ENCODE measurements at places on chromosomes 7 and 10.

DNA sequence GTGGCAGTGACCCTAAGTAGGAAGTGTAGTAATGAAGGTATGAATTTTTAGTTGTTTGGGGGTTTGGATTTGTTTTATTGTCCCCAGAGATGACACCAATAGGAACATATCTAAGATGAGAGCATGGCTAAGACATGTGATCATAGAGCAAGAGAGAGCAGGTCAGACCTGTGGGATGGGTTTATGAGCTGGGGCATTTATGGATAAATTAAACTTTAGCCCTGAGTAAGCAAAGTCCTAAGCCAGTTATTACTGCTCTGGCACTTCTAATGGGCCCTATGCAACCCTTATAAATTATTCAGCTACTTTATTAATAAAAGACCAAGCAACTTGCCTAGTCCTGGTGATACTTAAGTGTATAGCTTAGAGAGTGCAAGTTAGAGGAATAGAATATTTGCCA, 85.1 kb downstream of the LRRC4 start:
- DNase-seq = no peak

DNA sequence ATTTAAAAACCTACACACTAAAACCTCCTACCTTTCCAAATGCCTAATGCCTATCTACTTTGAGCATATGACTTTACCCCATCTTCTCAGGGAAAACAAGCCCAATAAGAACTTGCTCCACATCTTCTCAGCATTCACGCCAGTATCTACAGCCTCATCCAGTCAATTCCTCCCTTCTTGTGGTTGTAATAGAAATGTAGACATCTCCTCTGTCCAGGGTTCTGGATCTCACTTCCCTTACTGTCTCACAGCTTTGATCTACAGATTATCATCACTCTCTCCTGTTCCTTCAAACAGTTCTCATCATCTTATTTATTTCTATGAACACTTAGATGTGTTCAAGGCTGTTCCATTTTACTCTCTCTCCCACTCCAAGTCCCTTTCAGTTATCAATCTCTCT, 70.4 kb upstream of the NOBOX start:
- no peak for DNase-seq

- DNase-seq = peak; percentile 62
Observed at GRCh38 chr10:128064108-128064969, 61.9 kb downstream of the MKI67 start.

DNA sequence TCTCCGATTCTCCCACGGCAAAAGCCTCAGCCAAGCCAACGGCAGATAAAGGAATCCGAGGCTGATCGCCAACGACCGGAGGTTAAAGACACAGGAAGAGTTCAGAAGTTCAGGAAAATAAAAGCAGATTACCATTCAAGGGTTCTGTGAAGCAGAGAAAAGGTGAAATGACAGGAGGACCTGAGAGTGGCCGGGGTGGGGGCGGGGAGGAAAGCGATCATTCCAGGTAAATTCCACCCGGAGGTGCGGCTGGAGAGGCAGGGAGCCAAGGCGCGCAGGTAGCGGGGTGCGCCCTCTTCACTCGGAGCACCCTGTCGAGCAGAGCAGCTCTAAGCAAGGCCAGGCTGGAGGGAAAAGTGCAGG, 35.3 kb upstream of the SEPHS1 start:
- no peak for DNase-seq

DNA sequence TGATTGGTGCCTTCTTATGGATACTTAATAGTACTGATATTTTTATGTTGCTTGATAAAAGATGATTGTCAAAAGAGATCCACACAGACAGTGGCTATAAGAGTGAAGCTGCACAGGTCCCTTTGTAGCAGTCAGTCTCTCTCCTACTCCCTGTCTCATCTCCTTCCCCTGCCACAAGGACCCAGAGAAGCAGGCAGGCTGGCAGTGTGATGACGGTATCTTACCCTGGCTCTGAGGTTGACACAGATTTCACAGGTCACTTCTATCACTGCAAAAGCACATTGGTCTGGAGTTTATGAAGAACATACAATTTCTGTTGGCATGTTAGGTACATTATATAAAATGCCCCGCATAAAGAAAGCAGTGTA, 64.4 kb upstream of the AHR start:
- no peak for DNase-seq

DNA sequence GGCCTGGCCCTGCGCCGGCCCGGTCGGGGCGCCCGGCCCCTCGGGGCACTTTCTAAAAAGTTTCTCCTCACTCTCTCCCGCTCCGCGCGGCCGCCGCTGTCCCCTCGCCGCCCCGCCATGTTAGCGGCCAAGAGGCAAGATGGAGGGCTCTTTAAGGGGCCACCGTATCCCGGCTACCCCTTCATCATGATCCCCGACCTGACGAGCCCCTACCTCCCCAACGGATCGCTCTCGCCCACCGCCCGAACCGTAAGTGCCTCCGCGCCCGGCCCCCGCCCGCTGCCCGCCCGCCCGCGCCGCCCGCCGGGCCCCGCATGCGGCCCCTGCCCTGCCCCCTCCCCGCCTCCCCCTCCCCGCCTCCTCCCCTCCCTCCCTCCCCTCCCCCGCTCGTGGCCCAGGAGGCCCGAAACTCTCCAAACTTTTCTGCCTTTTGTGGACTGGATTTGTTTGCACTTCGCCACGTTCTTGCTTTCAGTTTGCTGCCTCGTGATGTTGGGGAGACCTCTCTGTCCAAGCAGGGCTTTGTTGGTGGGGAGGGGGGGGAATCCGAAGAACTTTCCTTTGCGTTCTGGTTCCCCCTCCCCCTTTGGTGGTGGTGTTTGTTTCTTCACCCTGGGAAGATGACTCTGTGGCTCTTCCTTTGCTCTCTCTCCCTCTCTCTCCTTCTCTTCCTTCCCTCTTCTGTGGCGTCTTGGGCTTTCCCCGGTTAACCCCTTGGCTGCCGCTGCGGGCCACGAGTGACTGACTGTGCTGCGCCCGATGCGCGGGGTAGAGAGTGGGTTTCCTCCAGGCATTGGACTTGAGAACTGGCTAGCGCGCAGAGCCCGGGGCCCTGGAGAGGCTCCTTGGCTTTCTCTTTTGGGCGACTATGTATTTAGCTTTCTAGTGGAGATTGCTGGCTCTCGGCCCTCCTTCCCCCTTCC, 1.6 kb downstream of the TCF7L2 start:
- DNase-seq = peak; percentile 16

GRCh38 chr10:14299556-14299955, 31.2 kb downstream of the FRMD4A start:
- no peak for DNase-seq

DNA sequence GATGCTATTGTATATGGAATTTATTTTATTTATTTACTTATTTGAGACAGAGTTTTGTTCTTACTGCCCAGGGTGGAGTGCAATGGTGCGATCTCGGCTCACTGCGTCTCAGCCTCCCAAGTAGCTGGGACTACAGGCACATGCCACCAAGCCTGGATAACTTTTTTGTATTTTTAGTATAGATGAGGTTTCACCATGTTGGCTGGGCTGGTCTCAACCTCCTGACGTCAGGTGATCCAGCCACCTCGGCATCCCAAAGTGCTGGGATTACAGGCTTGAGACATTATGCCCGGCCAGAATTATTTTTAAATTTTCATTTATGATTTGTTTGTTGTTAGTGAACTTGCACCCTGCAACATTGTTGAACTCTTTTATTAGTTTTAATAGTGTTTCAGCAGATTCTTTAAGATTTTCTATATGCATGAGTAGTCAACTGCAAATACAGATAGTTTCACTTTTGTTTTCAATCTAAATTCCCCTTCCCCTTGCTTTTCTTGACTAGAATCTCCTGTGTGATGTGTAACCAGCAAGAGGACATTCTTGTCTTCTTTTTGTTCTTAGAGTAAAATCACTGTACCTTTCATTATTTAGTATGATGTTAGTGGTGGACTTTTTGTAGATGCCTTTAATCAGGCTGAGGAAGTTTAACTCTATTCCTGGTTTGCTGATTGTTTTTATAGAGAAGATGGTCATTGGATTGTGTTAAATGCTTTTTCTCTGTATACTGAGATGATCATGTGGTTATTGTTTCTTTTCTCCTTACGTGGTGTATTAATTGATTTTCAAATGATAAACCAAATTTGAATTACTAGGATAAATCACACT, 27.8 kb downstream of the ZNF33A start:
- no peak for DNase-seq

DNA sequence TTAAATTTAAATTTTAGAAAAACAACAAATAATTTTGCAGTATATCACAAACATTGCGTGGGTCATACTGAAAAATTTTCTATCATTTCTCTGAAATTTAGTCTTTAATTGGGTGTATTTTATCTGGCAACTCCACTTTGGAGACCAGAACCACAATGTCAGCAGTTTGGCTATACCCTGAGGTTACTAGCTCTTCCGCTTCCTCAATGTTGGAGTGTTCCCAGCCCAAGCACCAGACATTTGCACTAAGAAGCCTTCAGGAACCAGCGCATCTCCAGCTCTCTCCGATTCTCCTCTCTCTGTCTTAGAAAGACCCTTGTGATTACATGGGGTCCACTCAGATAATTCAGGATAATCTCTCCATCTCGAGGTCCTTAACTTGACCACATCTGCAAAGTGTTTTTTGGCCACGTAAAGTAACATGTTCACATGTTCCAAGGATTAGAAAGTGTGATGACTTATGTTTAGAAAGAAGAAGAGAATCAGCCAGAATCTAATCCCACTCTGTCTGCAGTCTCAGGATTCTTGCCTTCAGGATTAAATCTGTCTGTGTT, 43.1 kb upstream of the ADRB1 start:
- no peak for DNase-seq

- no peak for DNase-seq
Observed at GRCh38 chr7:8699875-8700624, 266.6 kb downstream of the NXPH1 start.

- no peak for DNase-seq
Observed at GRCh38 chr7:38051786-38052185, 126.3 kb upstream of the STARD3NL start.

GRCh38 chr7:139896831-139897230, 67.8 kb downstream of the TBXAS1 start:
- DNase-seq = no peak

- DNase-seq = no peak
Observed at GRCh38 chr7:102097601-102098161, 189.0 kb upstream of the SH2B2 start.

DNA sequence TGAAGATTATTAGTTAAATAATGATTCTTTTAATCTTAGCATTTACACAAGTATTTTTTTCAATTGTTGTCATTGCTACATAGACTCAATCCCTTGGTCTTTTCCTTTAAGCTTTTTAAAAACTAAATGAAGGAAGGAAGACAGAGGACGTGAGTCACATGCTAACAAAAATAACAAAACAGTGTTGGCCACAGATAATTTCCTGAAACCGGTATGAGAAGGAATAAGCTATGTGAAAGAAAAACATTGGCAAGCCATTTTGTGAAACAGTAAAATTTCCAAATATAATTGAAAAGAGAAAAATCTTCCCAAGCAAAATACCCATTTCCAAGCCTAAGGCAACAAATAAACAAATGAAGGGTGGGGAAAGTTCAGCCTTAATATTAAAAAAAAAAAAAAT, 223.0 kb downstream of the AHR start:
- no peak for DNase-seq

GRCh38 chr7:144027974-144028373, 20.8 kb upstream of the OR2A5 start:
- DNase-seq = no peak

- no peak for DNase-seq
Observed at GRCh38 chr10:88762906-88763305, 3.1 kb downstream of the LIPN start.

DNA sequence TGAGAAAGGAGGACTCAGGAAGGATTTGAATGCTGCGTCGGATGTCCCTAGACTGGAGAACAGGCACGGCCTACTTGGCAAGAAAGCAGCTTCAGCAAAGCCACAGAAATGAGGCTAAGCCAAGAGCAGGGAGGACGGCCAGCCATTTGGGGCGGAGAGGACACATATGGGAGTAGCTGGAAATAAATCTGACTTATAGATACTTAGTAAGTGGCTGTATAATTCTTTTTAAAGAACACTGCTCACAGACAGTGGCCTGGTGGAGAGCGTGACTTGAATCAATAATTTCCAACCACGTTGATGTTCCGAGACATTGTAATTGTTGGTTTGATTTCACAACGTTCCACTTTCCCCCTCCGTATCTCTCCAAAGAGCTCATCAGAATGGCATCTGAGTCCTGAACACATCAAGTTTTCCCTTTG, 67.7 kb upstream of the JCAD start:
- DNase-seq = no peak

DNA sequence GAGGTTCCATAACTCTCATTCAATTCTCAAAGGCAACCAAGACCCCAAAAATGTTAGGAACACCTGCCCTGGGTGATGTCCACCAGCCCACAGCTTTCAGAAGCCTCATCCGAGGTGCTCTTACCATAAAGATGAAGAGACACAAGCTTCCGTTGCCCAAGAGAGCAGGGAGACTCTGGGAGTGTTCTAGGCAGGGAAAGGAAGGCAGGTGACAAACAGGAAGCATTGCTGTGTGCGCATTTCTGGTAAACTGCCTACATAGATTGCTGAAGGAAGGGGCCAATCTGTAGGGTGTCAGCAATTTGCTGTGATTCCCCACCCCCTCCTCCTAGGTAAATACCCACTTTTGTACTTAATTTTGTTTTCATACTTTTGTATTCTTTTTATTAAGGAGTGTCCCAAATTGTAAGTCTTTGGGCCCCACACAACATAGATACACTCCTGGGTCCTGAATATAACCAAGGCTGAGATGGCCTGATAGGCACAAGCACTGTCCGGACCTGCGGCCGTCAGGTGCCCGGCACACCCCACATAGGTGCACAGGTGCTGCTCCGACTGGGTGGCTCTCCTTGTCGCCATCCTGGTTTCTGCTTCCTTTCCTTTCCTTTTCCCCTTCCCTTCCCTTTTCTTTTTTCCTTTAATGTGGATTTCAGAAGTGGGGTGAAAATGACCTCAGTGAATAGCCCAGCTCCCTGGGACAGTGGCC, 51.4 kb upstream of the SMNDC1 start:
- no peak for DNase-seq

- DNase-seq = peak; percentile 34
Observed at GRCh38 chr7:116671681-116672595, at the start of gene MET. TSS of gene MET (plus strand) at chr7:116672196. CDS start at chr7:116699085, 26,889 bp downstream.

- DNase-seq = no peak
Observed at GRCh38 chr10:45325116-45325515, 9.7 kb upstream of the OR13A1 start.

- DNase-seq = no peak
Observed at GRCh38 chr7:22722536-22723180, 4.3 kb upstream of the IL6 start.

GRCh38 chr10:21705828-21706176, 171.8 kb downstream of the MLLT10 start:
- DNase-seq = no peak

DNA sequence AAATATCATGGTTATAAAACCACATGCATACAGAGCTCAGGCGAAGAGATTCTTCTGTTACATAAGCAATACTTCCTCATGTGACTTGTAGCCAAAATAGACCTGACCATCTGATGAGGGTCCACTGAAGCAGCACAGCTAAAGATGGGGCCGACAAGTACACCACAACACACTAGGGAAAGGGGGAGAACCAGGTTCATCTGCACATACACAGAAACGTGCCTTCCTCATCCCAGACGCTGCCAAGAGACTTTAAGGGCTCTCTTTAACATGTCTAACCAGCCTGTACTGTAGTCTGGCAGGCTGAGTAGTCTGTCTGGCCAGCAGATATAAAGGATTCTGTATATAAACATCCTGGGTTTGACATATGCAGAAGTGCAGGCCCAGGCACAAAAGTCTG, 30.3 kb downstream of the ERCC6 start:
- DNase-seq = no peak

Data from stimulated activated CD8-positive, alpha-beta memory T cell treated with anti-CD3 and anti-CD28 coated beads, Interleukin-2, amount 100 ng/mL, for 48 hours (primary cell).